Naive thymus-derived CD8-positive, alpha-beta T cell (primary cell): ENCODE measurements at places on chromosomes 5 and 9.
A peak's percentile ranks its signal among the peaks of the same experiment; 100 is the strongest.

GRCh38 chr9:95482621-95483020, 34.1 kb downstream of the PTCH1 start:
- no peak for DNase-seq
- H3K36me3 ChIP-seq, result peaks cover 72% of the 10 kb centered on the region
- no peak overlapping the region for H3K4me3 ChIP-seq
- peaks cover 17% of the 10 kb centered on the region for H3K4me1 ChIP-seq

DNA sequence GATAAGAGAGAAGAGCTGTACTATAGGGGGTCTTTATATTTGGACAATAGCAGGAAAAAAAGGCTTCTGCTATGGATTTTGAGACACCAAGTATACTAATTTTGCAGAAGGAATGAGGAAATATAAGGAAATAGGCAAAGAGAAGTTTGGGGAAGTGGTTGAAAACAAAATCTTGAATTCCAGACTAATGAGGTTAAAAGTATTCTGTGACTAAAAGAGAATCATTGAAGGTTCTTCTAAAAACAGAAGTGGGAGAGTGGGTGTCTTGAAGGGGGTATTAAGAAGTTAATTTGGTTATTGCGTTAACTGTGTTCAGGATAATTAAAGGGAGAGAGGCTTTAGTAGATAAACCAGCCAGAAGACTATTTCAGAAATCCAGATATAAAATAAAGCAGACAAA, 148.7 kb downstream of the RFK start:
- H3K27ac ChIP-seq, result no peak overlapping the region
- no peaks in the 10 kb centered on the region for H3K4me1 ChIP-seq
- DNase-seq, result no peak
- H3K27me3 ChIP-seq, result peaks cover 3% of the 10 kb centered on the region

- no peaks in the 10 kb centered on the region for H3K36me3 ChIP-seq
- peak overlapping the region; percentile 77 for H3K4me3 ChIP-seq
- H3K27ac ChIP-seq, result peak overlapping the region; percentile 67
- peaks cover 12% of the 10 kb centered on the region for H3K4me1 ChIP-seq
- no peaks in the 10 kb centered on the region for H3K27me3 ChIP-seq
Observed at GRCh38 chr9:136075881-136076678, 19.0 kb downstream of the NACC2 start.

- H3K27me3 ChIP-seq, result peaks cover 52% of the 10 kb centered on the region
- no peaks in the 10 kb centered on the region for H3K36me3 ChIP-seq
- DNase-seq, result no peak
- H3K4me3 ChIP-seq, result peak overlapping the region; percentile 86
- no peak overlapping the region for H3K27ac ChIP-seq
- H3K4me1 ChIP-seq, result peaks cover 20% of the 10 kb centered on the region
Observed at GRCh38 chr5:115180165-115180709, 10.5 kb upstream of the TRIM36 start.

- H3K27ac ChIP-seq, result no peak overlapping the region
- H3K4me3 ChIP-seq, result no peak overlapping the region
- DNase-seq, result no peak
- H3K36me3 ChIP-seq, result no peaks in the 10 kb centered on the region
Observed at GRCh38 chr9:110687497-110687896, 18.9 kb downstream of the MUSK start.

DNA sequence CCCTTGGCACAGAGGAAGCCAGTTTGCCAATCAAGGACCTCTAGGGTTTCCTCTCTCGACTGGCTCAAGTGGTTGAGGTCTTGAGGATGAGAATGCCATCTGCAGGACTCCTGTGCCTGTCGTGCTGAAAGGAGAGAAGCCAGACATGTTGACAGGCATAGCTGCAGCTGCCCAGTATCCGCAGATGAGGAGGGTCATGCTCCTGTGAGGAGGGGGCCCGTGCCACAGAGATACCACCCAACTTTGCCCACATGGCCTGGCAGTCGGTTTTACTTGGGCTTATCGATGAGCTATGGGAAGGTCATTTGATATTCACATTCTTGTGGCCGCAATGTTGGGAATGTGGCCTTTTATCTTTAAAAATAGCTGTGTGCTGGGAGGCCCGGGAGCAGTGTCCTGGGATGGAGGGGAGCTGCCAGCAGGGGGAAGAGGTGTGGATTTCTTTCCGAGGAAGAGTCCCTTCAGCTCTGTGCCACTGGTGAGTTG, 17.4 kb downstream of the FRMPD1 start:
- no peak overlapping the region for H3K27ac ChIP-seq
- no peaks in the 10 kb centered on the region for H3K36me3 ChIP-seq
- H3K4me1 ChIP-seq, result no peaks in the 10 kb centered on the region
- DNase-seq, result no peak
- H3K4me3 ChIP-seq, result no peak overlapping the region
- peaks cover 27% of the 10 kb centered on the region for H3K27me3 ChIP-seq

DNA sequence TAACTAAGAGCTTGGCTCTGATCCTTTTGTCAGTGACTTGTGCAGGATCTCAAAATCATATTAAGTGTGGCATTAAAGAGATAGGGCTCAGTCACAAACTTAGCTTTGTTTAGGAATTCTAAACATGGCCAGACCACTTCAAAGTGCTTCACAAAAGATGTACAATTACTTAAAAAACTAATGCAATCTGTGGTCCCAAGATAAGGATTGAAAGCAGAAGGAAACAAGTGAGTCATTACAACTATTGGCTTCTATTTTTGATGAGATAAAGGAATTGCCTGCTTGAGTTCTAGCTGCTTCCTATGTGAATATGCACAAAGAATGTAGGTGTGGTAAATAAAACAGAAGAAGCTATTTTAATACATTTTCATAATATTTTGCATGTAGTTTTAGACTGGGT, 44.9 kb upstream of the SLC12A2 start:
- no peak for DNase-seq
- H3K4me3 ChIP-seq, result no peak overlapping the region
- H3K4me1 ChIP-seq, result peaks cover 8% of the 10 kb centered on the region
- peaks cover 25% of the 10 kb centered on the region for H3K36me3 ChIP-seq
- H3K27me3 ChIP-seq, result no peaks in the 10 kb centered on the region
- H3K27ac ChIP-seq, result no peak overlapping the region

- peaks cover 22% of the 10 kb centered on the region for H3K27me3 ChIP-seq
- DNase-seq, result no peak
- no peak overlapping the region for H3K4me3 ChIP-seq
- H3K36me3 ChIP-seq, result no peaks in the 10 kb centered on the region
- no peaks in the 10 kb centered on the region for H3K4me1 ChIP-seq
Observed at GRCh38 chr9:134768709-134769351, 111.8 kb upstream of the FCN2 start.

DNA sequence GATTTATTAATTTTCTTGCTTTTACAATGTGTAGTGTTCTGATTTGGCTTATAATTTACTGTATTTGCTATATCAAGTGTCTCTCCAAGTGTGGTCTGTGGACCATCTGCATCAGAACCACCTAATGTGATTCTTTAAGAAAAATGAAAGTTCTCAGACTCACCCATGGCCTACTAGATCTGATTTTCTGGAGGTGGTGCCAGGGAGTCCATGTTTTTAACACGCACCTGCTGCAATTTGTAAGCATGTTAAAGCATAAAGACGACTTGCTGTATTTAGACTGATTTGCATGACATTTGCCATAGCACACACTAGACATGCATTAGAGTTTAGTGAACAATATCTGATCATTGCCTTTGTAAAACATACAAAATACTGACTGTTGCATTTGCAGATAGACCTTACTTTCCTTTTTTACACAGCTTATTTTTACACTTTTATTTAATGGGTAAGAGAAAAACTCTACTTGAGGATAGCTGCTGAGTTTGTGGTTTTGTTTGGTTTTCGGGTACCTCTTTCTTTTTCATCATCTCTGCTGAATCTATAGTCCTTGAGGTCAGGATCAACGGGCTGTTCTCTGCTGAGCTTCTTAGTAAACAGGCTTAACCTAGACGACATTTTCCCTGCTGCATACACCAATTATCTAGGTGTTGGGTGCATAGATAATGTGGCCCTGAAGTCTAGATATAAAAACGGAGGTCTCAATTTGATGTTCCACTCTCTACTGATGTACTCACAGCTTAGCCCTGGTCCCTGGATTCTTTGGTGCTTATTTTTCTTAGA, 138.0 kb upstream of the ZNF366 start:
- no peaks in the 10 kb centered on the region for H3K4me1 ChIP-seq
- H3K27me3 ChIP-seq, result peaks cover 5% of the 10 kb centered on the region
- no peak overlapping the region for H3K27ac ChIP-seq
- no peak overlapping the region for H3K4me3 ChIP-seq
- DNase-seq, result no peak

DNA sequence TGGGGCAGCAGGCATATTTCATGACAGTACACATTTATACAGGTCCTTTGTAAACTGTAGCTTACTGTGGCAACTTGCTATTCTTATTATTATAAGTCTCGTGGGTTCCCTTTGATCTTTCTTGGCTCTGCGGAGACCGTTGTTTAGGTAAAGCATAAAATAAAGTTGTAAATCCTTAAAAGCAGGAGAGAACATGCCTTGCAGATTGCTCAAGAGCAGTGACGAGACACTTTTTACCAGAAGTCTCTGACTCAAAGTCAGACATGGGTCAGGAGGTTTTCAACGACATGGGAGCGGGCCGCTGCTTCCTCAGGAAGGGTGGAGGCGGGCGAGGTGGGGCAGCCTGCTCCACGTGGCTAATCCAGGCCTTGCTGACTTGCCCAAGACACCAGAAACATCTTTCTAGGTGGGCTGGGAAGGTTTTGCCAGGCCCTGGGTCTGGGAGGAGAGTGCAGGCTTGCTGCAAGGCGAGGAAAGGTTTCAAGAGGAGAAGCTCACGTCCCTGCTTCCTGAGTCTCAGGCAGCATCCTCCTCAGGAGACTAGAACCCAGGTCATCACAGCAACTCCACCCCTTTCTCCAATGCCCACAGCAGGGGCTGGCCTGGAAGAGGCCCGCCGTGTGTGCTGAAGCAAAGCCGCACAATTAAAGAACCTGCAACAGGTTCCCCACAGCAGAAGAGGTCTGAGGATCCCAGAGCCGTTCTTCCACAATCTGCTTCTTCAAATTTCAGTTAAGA, 6.5 kb downstream of the TBC1D2 start:
- H3K36me3 ChIP-seq, result no peaks in the 10 kb centered on the region
- peak overlapping the region; percentile 59 for H3K27ac ChIP-seq
- no peaks in the 10 kb centered on the region for H3K27me3 ChIP-seq

DNA sequence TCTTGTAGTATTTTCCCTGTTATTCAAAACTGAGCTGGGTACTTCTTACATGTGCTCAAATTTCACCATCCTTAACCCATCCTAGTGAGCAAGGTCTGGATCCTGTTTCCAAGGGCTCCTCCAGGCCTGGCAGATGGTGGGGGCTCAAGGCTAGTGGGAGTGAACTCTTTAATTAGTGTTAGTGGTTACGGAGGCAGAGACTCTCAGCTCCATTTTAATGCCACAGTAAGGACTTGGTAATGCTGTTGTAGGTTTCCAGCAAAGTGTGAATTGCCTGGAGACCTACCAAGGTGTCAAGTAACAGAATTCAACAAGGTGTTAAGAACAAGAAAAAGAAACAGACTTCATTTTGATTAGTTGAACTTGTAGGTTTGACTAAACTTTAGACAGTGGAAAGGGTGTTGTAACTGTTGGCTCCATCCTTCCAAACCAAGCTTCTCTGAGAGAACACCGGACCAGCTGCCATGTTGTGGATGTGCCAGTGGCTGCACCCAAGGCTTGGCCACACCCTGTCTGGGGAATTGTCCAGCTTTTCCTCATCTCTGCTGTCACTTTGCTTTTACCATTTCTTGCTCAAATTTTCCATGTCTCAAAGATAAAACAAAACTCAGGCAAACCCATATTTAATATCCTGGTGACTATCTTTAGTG, 98.7 kb downstream of the ADCY2 start:
- no peaks in the 10 kb centered on the region for H3K36me3 ChIP-seq
- no peaks in the 10 kb centered on the region for H3K4me1 ChIP-seq
- no peak overlapping the region for H3K4me3 ChIP-seq

DNA sequence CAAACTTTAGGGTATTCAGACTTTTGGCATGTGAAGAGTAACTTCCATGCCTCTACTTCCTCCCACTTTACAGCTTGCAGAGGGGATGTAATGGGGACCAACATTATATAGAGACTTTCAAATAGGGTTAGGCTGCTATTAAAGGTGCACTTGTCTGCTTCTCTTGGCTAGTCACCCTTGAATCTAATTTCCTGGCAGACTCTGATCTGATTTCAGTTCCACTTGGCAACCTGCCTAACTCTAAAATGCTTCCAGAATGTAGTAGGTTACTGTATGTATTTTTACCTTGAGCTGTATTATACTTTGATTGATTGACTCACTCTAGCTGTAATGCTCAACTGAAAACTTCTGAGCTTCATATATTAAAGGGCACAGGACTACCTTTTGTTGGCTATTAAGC, 693.4 kb downstream of the KCTD16 start:
- H3K27ac ChIP-seq, result no peak overlapping the region
- DNase-seq, result no peak
- no peaks in the 10 kb centered on the region for H3K4me1 ChIP-seq
- H3K4me3 ChIP-seq, result no peak overlapping the region
- H3K36me3 ChIP-seq, result no peaks in the 10 kb centered on the region

GRCh38 chr5:78320401-78320800, 25.9 kb upstream of the AP3B1 start:
- H3K27ac ChIP-seq, result no peak overlapping the region
- H3K36me3 ChIP-seq, result no peaks in the 10 kb centered on the region
- no peak overlapping the region for H3K4me3 ChIP-seq
- no peaks in the 10 kb centered on the region for H3K4me1 ChIP-seq

DNA sequence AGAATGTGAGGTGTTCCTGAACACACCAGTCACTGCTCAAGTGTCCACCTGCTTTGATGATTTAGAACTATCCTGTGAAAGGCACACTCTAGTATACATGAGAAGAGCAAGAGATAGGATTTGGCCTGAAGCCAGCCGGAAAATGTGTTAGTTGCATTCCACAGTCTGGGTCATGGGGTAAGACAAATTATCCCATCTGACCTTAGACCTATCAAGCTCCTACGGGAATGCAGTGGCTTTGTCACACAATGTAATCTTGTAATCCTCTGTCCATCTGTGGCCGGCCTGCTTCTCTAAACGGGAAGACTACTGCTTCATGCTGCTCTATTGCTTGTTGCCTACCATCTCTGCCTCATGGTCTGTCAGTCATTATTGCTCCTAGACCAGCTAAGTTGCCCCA, 92.4 kb upstream of the PRRC1 start:
- no peak overlapping the region for H3K4me3 ChIP-seq
- no peaks in the 10 kb centered on the region for H3K4me1 ChIP-seq
- H3K36me3 ChIP-seq, result no peaks in the 10 kb centered on the region
- H3K27me3 ChIP-seq, result peaks cover 3% of the 10 kb centered on the region

DNA sequence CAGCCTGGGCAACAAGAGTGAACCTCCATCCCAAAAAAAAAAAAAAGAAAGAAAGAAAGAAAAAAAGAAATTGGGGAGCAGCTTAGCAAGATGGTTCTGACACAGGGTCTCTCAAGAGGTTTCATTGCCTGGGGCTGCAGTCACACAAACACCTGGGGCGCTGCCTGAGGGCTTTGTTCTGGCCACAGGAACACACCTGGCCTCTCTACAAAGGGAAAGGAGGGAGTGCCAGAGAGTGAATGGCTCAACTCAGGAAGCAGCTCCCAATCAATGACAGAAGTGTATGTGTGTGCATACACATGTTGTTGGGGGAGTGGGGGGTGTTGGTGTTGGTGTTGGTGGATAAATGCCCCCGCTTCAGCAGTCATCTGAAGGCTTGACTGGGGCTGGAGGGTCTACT, 32.4 kb upstream of the CTNNA1 start:
- H3K4me1 ChIP-seq, result no peaks in the 10 kb centered on the region
- peaks cover 86% of the 10 kb centered on the region for H3K27me3 ChIP-seq
- no peak for DNase-seq
- H3K4me3 ChIP-seq, result no peak overlapping the region
- H3K27ac ChIP-seq, result no peak overlapping the region
- H3K36me3 ChIP-seq, result no peaks in the 10 kb centered on the region
